ENCODE measurements at places on chromosomes 7 and 10.
A peak's percentile ranks its signal among the peaks of the same experiment; 100 is the strongest.

DNA sequence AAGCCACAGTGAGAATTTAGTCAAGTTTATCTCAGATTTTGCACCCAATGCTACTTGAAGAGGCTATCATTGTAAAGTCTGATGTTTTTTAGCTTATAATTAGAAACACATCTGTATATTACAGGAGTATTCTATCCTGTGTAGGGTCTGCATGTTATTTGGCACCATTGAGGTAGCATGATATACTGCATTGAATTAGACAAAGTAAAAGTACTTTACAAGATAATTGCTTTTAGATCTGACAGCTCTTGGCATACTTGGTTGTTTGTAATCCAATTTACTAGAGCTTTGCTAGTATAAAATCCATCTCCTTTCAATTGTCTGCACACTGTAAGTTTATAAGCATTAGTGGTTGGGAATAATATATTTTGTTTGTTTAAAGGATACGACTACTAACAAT, 714.3 kb downstream of the ANKRD7 start:
- no peak for DNase-seq

GRCh38 chr7:80197627-80198026, 63.0 kb downstream of the GNAI1 start:
- DNase-seq: no peak

DNA sequence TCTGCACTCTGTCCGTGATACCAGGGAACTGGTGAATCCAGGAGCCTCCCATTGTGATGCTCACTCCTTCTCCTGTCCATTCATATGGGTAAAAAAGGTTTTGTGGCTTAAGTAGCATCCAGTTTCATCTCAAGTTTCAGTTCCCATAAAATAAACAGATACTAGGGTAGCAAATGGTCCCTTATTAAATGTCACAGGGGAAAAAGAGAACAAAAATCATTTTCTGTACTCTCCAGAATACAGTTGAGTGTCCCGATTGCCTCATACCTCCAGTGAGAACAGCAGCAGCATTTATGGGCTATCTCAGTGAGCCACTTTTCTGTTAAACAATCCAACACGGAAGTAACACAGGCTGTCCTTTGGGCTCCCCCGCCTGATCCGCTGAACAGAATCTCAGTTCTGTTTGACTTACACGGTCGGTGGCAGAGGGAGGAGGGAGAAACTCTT, 179.6 kb downstream of the CELF2 start:
- DNase-seq: no peak

DNA sequence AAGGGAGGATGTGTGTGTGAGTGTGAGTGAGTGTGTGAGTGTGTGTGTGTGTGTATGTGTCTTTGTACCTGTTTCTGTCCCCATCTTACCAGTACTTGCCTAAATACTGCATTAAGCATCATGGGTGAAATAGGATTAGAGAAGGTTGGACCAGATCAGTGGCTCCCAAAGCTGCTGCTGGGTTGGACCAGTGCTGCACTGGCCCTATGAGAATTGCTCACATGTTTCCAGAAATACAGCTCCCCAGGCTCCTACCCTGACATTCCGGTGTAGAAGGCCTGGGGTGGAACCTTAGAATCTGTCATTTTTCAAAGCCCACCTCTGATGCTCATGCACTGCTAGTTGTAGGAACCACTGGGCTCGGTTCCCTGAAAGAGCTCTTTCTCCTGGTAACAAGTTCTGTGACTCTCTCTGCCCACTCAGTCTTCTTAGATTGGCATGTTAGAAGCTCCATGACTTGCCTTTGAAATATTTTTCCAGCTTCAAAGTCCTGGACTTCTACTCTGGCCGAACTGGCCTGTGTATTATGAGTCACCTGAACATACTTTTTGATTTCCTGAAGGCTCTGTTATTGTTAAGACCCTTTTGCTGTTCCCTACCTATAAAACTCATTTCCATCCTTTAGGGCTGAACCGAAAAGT, 224.7 kb downstream of the CUX1 start:
- DNase-seq: no peak

GRCh38 chr10:47325303-47326291, 3.3 kb downstream of the GDF2 start:
- DNase-seq: no peak

GRCh38 chr10:5858811-5859210, 30.9 kb downstream of the ANKRD16 start:
- no peak for DNase-seq

GRCh38 chr7:73449422-73449821, 15.8 kb downstream of the FZD9 start:
- no peak for DNase-seq

- no peak for DNase-seq
Measured at GRCh38 chr7:8511855-8512254, 78.4 kb downstream of the NXPH1 start.

DNA sequence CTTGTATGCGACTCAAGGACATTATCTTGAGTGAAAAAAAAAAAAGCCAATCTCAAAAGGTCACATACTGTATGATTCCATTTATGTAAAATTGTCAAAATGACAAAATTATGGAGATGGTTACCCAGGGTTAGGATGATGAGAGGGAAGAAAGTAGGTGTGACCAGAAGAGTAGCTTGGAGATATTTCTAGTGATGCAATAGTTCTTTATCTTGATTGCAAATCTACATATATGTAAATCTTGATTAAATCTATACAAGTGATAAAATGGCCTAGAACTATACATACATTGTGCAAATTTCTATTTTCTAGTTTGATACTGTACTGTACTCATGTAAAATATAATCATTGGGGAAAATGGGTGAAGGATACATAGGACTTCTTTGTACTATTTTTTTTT, 4.6 kb downstream of the CEP41 start:
- no peak for DNase-seq

- no peak for DNase-seq
Measured at GRCh38 chr10:48536916-48537890, 67.7 kb downstream of the ARHGAP22 start.

- DNase-seq: no peak
Measured at GRCh38 chr7:35411331-35411730, 157.4 kb upstream of the TBX20 start.

DNA sequence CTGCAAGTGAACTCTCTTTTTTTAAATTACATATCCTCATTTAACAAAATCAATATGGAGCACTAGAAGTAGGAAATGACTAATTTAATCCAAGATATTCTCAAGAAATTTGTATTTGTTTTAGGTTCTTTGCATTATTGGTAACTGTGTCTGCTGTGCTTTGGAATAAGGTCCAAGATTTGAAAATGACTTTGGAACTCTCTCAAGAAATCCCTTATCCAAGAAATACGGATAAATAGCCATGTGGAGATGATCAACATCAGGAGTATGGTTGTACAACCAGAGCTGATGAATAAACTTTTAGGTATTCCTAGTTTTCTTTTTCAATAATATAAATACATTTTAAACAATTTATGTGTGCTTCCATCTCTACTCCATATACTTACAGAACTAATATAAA, 279.9 kb upstream of the SEMA3C start:
- no peak for DNase-seq

GRCh38 chr10:62373995-62374861, at the start of gene ZNF365:
TSS of gene ZNF365 (plus strand) at chr10:62374369. CDS start at chr10:62376194, 1,825 bp downstream.
- DNase-seq: peak; percentile 23

- no peak for DNase-seq
Measured at GRCh38 chr7:88452646-88453045, 146.0 kb upstream of the STEAP4 start.

DNA sequence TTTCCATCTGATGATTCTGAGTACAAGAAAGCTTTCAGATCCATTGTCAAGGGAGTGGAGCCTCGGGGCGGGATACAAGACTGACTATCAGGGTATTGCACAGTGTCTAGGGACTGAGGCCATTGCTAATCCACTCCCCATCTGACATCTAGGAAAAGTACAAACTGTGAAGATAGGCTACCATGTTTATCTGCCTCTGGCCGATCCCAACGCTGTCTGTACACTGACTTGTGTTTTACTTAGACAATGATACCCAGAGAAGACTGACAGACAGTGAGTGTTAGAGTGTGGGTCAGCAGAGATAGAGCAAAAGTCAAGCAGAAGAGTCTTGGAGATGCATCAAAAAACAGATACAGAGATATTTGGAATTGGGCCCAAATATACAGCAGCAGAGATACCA, 3.1 kb upstream of the SLC13A4 start:
- DNase-seq: no peak

DNA sequence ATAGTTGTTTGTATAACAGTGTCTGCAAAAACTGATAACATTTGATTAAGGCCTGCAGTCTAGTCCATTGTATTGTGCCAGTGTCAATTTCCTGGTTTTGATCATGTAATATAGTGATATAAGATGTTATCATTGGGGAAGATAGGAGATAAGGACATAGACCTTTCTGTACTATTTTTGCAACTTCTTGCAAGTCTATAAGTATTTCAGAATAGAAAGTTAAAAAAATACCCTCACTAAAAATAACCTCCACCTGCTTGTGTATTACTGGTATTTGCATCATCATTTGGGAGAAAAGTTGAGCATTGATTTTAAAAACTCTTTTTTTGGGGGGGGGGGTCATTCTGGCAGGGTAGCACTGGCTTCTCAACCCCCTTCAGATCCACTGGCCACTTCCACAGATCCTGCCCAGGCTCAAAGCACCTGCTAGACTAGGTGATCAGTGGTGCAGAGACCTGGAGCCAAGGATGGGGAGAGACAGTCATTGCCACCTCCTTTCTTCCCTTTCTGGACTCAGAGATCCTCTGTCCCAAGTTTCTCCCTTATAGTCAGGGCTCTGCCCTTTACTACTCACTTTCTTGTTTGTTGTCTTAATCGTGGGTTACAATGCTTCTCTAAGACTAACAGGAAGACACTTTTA, 103.0 kb downstream of the RBM20 start:
- no peak for DNase-seq

GRCh38 chr7:46177821-46178220, 256.7 kb upstream of the IGFBP3 start:
- no peak for DNase-seq

- no peak for DNase-seq
Measured at GRCh38 chr10:615583-616152, 73.8 kb downstream of the DIP2C start.

DNA sequence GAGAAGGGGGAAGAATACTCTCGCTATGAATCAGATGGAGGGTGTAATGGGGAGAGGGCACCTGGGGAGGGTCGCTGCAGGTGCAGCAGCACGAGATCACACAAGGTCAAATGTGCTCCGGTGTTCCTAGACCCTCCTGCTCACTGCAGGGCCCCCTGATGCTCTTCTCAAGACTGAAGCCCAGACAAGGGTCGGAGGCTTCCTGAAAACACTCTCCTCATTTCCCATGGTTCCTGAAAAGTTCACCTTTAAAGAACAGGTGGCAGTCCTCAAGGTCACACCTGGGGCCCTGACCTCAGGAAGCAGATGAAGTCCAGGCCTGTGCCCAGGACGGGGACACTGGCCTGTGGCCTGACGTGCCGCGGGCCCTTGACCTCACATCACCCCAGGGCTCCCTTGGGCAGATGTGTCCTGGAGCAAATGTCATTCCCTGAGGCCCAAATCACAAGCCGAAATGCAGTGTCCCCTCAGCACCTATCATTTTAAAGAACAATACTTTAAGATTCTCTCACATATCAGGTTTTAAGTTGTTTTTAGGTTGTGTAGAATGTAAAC, 289.8 kb downstream of the GLRX3 start:
- no peak for DNase-seq

DNA sequence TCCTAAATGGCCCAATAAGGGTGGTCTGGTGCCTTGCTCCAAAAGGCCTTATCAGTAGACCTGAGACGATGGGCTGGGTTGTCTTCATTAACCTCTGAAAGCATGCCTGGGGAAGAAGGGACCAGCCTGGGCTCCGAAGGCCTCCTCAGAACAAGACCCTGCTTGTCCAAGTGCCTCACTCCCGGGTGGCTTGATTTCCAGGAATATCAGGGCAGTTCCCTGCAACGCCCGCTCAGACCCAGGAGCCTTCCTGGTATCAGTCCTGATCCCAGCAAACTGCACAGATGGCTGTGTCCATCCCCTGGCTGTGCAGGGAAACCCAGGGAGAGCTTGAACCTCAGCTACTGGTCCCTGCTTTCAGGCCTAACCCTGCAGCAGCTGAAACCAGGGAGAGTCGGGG, 49.9 kb upstream of the CUX1 start:
- DNase-seq: no peak

DNA sequence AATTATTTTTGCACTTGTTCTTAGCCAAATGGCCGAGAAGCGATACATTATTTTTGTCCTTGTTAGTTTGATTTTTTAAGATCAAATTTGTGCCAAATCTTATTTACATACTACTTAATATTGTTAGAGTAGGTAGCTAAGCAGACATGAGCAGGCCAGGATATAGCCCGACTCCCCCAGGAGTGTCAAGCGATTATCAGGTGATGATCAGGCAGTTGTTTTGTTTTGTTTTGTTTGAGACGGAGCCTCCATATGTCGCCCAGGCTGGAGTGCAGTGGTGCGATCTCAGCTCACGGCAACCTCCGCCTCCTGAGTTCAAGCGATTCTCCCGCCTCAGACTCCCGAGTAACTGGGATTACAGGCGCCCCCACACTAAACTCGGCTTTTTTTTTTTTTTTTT, 71.1 kb downstream of the LYZL2 start:
- DNase-seq: no peak

- DNase-seq: no peak
Measured at GRCh38 chr7:4138866-4139265, 543.2 kb upstream of the FOXK1 start.

DNA sequence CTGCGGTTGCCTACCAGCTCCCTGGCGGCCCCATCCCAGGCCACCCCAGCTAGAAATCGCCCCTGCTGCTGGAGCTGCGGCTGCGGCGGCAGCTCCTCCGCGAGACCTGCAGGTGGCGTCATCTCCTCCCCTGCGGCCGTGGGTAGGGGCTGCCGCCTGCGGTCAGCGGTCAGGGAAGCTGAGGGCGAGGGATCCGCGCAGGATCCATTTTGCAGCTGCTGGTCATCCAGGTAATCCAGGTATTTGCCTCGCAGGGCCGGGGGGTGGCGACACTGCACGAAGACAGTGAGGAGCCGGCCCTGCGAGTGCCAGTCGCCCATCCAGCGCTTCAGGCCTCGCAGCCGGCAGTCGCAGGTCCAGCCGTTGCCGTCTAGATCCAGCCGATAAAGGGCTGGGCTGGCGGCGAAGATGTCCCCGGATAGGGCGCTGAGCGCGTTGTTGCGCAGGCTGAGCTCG, 1.5 kb downstream of the TRIL start:
- peak; percentile 15 for DNase-seq

GRCh38 chr7:150902078-150903033, 50.0 kb downstream of the AOC1 start:
- DNase-seq: no peak

GRCh38 chr10:119608316-119609155, 11.8 kb upstream of the TIAL1 start:
- peak; percentile 24 for DNase-seq

DNA sequence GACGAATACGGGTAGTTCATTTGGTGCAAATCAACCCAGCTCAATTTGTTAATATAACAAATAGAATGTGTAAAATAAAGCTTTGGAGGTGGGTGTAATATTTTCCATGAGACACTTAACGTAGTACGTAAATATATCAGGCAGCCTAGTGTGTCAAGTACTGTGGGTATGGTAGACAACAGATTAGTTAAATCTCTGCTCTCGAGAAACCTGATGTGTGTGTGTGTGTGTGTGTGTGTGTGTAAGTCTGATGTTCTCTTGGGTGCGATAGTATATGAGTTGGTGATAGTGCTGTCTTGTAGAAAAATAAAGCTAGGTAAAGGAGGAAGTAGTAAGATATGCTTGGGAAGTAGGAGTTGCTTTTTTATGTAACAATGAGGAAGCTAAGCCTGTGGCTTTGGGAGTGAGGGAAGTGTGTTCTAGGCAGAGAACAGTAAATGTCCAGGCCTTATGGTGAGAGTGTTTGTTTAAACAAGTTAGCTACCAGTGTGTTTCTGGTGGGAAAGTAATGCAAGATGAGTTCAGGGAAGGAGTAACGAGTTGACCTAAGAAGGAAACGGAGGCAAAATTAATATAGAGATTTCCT, 26.1 kb downstream of the WAC start:
- DNase-seq: no peak
